ENCODE measurements at places on chromosomes 12 and 14. TPM values are rescaled to one million over a fixed set of nuclear protein-coding genes. Genes with fewer than 3 reads are reported as not detected.
A peak's percentile ranks its signal among the peaks of the same experiment; 100 is the strongest.

The NGDN gene
- total RNA-seq: 49.6 TPM

The C12orf60 gene
- 0.59 TPM for total RNA-seq

The RERGL gene
- total RNA-seq: not detected

The HCAR2 gene
- not detected for total RNA-seq

The EPS8 gene
- total RNA-seq: 139 TPM

The CLEC6A gene
- total RNA-seq: not detected

The ACSM4 gene
- total RNA-seq: not detected

The GALNT16 gene
- 4.1 TPM for total RNA-seq

- DNase-seq: no peak
- H3K4me1 ChIP-seq: peaks cover 16% of the 10 kb centered on the region
- peak overlapping the region; percentile 48 for H3K27ac ChIP-seq
- H3K4me3 ChIP-seq: peak overlapping the region; percentile 82
Observed at GRCh38 chr12:42144158-42144407, 591 bp downstream of the GXYLT1 start.

GRCh38 chr12:44380861-44381260, 495.3 kb downstream of the NELL2 start:
- no peaks in the 10 kb centered on the region for H3K4me1 ChIP-seq
- no peak overlapping the region for H3K4me3 ChIP-seq
- DNase-seq: no peak
- H3K36me3 ChIP-seq: no peaks in the 10 kb centered on the region
- H3K27ac ChIP-seq: no peak overlapping the region
- no peaks in the 10 kb centered on the region for H3K27me3 ChIP-seq

DNA sequence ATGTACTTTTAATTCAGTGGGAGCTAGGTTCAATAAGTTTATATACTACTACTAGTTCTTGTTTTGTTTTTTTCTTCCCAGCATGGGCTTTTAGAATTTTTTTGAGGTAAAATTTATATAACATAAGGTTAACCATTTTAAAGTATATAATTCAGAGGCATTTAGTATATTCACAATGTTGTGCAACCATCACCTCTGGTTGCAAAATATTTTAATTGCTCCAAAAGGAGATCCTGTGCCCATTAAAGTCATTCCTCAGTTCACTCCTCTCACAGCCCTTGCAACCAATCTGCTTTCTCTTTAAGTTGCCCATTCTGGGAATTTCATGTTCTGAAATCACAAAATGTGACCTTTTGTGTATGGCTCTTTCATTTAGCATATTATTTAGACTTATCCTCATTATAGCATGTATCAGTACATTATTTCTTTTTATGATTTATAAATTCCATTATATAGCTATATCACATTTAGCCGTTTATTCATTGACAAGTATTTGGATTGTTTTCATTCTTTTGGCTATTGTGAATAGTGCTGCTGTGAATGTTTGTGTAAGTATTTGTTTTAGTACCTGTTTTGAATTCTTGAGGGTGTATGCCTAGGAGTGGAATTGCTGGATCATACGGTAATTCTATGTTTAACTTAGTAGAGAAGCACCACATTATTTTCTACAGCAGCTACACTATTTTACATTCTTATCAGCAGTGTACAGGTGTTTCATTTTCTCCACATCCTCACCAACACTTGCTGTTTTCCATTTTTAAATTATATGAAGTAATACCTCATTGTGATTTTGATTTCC, 59.1 kb downstream of the ARHGAP5 start:
- DNase-seq: no peak
- H3K4me1 ChIP-seq: peaks cover 9% of the 10 kb centered on the region
- H3K36me3 ChIP-seq: peaks cover 9% of the 10 kb centered on the region
- no peak overlapping the region for H3K4me3 ChIP-seq

- no peaks in the 10 kb centered on the region for H3K4me1 ChIP-seq
- peak; percentile 91 for DNase-seq
- no peak overlapping the region for H3K4me3 ChIP-seq
Observed at GRCh38 chr12:94145191-94145983, 3.0 kb upstream of the PLXNC1 start.

DNA sequence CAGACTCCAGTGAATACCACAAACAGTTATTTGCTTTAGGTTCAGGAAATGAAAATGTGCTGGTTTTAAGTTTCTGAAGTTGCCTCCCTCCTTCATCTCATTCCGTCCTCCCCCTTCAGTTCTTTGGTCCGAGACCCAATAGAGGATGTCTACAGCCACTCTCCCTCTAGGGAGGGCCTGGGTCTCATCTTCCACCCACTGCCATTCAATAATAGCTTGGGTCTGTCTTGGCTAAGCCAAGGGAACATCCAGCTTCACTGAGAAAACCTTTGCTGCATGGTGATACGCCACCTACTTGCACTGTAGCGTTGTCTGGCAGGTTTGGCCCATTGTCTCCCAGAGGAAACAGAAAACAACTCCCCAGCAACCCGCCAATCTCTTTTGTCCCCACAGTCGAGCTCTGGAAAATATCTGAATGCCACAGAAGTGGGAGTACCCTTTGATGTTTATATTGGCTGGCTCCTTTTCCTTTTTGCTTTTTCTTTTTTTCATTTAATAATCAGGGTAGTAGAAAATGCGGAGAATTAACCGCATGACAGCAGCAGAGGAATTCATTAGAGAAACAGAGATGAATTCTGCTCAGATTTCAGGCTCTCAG, 380.1 kb downstream of the RAD51B start:
- peaks cover 7% of the 10 kb centered on the region for H3K4me1 ChIP-seq
- H3K27ac ChIP-seq: peak overlapping the region; percentile 14
- peak; percentile 31 for DNase-seq
- H3K27me3 ChIP-seq: no peaks in the 10 kb centered on the region
- no peaks in the 10 kb centered on the region for H3K36me3 ChIP-seq

- H3K4me1 ChIP-seq: peaks cover 23% of the 10 kb centered on the region
- DNase-seq: no peak
- H3K4me3 ChIP-seq: no peak overlapping the region
- peaks cover 21% of the 10 kb centered on the region for H3K36me3 ChIP-seq
Observed at GRCh38 chr14:71680736-71681387, 251.4 kb upstream of the RGS6 start.

GRCh38 chr12:50551866-50552265, 47.1 kb downstream of the DIP2B start:
- H3K4me1 ChIP-seq: peaks cover 2% of the 10 kb centered on the region
- H3K27me3 ChIP-seq: no peaks in the 10 kb centered on the region
- no peak overlapping the region for H3K27ac ChIP-seq

- no peaks in the 10 kb centered on the region for H3K27me3 ChIP-seq
- peaks cover 21% of the 10 kb centered on the region for H3K36me3 ChIP-seq
- H3K4me3 ChIP-seq: peak overlapping the region; percentile 8
- peak overlapping the region; percentile 43 for H3K27ac ChIP-seq
Observed at GRCh38 chr14:52937306-52937705, 13.5 kb downstream of the FERMT2 start.

DNA sequence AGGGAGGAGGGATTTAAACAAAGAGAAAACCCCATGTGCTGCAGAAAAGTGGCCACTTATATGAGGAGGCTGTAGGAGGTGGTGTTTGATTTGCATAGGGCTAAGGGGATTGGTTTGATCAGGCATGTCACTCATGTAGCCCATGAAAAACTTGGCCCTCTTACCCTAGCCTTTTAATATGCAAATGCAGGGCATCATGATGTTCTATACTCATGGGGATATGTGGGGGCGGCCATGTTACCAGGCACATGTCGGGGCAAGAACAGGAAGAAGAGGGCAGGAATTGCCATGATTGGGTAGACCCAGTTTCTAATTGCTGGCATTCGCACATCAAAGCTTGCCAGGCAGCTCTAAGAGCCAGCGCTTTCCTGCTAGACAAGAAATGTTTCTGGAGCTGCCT, 28.8 kb downstream of the KLRK1 start:
- no peaks in the 10 kb centered on the region for H3K27me3 ChIP-seq
- H3K4me3 ChIP-seq: no peak overlapping the region
- H3K36me3 ChIP-seq: no peaks in the 10 kb centered on the region
- no peak for DNase-seq
- H3K27ac ChIP-seq: no peak overlapping the region
- H3K4me1 ChIP-seq: peaks cover 43% of the 10 kb centered on the region

- H3K4me1 ChIP-seq: no peaks in the 10 kb centered on the region
- H3K27ac ChIP-seq: no peak overlapping the region
- DNase-seq: no peak
Observed at GRCh38 chr14:72485695-72486094, 408.2 kb downstream of the DPF3 start.

DNA sequence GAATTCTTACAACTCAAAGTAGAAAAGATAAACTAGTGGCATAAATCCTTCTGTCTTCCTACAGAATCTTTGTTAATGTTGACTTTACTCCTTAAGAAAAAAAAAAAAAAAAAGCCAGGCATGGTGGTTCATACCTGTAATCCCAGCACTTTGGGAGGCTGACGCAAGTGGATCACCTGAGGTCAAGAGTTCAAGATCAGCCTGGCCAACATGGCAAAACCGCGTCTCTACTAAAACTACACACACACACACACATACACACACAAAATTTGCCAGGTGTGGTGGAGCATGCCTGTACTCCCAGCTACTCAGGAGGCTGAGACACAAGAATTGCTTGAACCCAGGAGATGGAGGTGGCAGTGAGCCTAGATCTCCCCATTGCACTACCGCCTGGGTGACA, 17.7 kb upstream of the SPTSSA start:
- no peaks in the 10 kb centered on the region for H3K36me3 ChIP-seq
- H3K27ac ChIP-seq: no peak overlapping the region
- H3K4me3 ChIP-seq: no peak overlapping the region

DNA sequence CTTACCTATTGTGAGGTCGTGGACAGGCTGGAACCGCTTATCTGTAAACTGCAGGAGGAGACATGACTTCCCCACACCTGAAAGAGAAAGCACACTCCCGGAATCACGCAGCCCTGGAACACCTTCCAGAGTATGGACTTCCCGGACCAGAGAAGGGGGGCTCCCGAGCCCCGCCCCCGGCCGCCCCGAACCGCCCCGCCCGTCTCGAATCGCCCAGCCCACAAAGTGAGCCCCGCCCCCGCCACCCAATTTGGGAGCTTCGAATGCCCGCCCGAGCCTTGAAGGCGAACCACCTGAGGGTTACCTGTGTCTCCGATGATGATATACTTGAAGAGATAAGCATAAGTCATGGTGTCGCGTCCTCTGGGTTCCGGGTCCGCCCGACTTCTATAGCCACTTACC, 235 bp downstream of the RAB2B start:
- H3K4me3 ChIP-seq: peak overlapping the region; percentile 100
- peaks cover 20% of the 10 kb centered on the region for H3K4me1 ChIP-seq
- peaks cover 8% of the 10 kb centered on the region for H3K36me3 ChIP-seq
- no peaks in the 10 kb centered on the region for H3K27me3 ChIP-seq

- H3K27ac ChIP-seq: no peak overlapping the region
- no peak for DNase-seq
- H3K27me3 ChIP-seq: no peaks in the 10 kb centered on the region
Observed at GRCh38 chr14:26719514-26719913, 121.7 kb upstream of the NOVA1 start.

GRCh38 chr12:132610051-132610759, at the start of gene LRCOL1:
Gene LRCOL1 (minus strand): TSS chr12:132610582. CDS start chr12:132606251, 4,331 bp downstream.
- peak; percentile 98 for DNase-seq
- peak within 1 kb of the TSS; percentile 50 for H3K4me3 ChIP-seq
- H3K27ac ChIP-seq: no peak within 1 kb of the TSS
- H3K27me3 ChIP-seq: peaks cover 62% of the 10 kb centered on the region
- H3K4me1 ChIP-seq: peaks cover 15% of the 10 kb centered on the region
- no peaks in the 10 kb centered on the region for H3K36me3 ChIP-seq

DNA sequence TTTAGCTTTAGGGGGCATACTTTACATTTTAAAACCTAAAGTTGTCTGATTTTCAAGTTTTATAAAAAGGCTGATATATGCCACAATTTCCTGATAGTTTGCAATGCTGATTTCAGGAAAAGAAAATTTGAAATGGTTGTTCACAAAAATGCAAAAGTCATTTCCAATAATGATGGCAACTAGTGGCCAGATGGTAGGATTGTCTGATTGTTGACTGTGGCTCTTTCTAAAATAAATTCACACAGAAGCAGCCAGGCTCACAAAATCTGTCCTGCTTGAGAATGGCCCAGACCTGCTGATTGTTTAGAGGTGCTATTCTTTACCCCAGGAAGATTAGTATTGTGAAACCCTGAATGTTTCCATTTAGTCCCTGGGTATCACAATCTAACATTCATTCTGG, 220.3 kb downstream of the NELL2 start:
- H3K4me1 ChIP-seq: no peaks in the 10 kb centered on the region
- DNase-seq: no peak
- H3K36me3 ChIP-seq: no peaks in the 10 kb centered on the region
- H3K27me3 ChIP-seq: no peaks in the 10 kb centered on the region
- no peak overlapping the region for H3K4me3 ChIP-seq

GRCh38 chr14:73758392-73759182, 44.4 kb upstream of the PNMA1 start:
- peak overlapping the region; percentile 82 for H3K4me3 ChIP-seq
- H3K36me3 ChIP-seq: no peaks in the 10 kb centered on the region
- peak; percentile 95 for DNase-seq
- peaks cover 67% of the 10 kb centered on the region for H3K4me1 ChIP-seq
- peak overlapping the region; percentile 99 for H3K27ac ChIP-seq
- H3K27me3 ChIP-seq: no peaks in the 10 kb centered on the region

GRCh38 chr12:68538726-68539614, 71.7 kb upstream of the RAP1B start:
- DNase-seq: peak; percentile 88
- no peaks in the 10 kb centered on the region for H3K27me3 ChIP-seq
- H3K27ac ChIP-seq: peak overlapping the region; percentile 92
- peaks cover 14% of the 10 kb centered on the region for H3K4me1 ChIP-seq

DNA sequence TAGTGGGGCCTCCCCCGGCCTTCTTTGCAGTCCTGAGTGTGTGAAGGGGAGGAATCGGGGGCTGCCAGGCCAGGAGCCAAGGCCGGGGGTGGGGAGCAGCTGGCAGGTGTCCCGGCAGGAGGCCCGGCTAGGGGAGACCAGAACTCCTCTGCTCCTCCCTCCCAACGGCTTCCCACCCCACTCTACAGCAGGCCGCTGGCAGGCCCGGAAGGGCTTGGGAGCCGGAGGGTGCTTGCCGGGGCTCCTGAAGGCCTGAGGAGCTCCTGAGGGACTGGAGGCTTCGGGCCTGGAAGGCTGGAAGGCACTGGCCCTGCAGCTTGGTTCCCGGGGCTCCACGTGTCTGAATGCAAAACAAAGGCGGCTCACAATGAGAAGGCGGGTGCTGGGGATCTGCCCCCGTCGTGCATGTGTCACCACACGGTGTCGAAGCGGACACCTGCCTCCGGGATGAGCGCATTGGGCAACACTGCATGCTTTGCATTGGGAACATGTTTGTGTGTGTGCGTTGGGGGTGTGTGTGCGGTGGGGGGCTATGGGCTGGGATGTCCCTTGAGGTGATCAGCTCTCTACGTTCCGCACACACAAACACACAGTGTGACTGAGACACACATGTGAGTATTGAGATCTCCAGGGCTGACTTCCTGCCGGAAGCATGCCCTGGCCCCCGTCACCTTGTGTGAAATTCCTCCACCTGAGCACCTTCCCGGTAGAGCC, 30.9 kb upstream of the ANKRD9 start:
- H3K4me3 ChIP-seq: no peak overlapping the region
- H3K4me1 ChIP-seq: peaks cover 4% of the 10 kb centered on the region
- no peak overlapping the region for H3K27ac ChIP-seq
- no peaks in the 10 kb centered on the region for H3K36me3 ChIP-seq
- H3K27me3 ChIP-seq: peaks cover 24% of the 10 kb centered on the region

DNA sequence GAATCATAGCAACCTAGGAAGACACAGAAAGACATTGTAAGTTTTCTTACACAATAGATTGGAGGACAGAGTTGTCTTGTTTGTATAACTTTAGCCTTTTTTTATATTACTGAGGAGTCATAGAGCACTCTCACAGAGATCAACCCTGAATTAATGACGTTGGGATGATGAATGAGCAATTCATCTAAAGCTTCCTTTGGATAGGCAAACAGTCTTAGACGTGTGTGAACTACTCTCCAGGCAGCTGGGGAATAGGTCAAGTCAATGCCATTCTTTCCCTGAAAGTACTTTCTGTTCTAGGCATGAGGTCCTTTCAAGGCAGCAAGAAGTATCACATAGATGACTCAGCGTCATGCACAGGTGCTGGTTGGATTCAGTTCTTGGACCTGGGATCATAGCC, 369.1 kb upstream of the NOVA1 start:
- H3K27me3 ChIP-seq: no peaks in the 10 kb centered on the region
- H3K27ac ChIP-seq: no peak overlapping the region
- no peaks in the 10 kb centered on the region for H3K36me3 ChIP-seq
- no peak for DNase-seq
- no peak overlapping the region for H3K4me3 ChIP-seq

All from osteoblast (primary cell).